ENCODE measurements at places on chromosomes 12 and 14.

DNA sequence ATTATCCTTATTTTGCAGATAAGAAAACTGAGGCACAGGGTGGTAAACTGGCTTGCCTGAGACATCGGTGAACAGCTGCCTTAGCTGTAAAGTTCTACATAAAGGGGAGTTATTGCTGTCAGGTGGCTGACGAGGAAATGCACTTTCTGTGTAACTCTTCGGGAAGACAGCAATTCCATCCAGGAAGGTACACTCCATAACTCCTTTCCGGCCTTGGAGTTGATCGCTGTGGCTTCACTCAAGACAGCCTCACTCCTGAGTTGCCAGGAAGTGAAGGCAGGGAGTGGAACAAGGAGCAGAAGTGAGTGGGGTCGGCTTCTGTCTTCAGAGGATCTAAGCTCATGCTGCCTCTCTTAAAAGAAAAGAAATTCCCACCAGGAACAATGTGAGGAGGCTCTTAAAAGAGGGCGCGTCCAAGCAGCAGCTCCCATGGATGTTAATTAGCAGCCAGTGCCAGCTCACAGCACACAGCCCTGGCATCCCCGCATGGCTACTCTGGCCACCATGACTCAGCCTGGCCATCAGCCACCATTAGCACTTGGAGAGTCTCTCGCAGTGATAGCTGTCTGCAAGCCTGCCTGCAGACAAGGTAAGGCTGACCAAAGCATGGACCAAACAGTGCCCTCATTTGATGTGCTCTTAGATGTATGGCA, 60.3 kb downstream of the NUAK1 start:
- no peak for DNase-seq

DNA sequence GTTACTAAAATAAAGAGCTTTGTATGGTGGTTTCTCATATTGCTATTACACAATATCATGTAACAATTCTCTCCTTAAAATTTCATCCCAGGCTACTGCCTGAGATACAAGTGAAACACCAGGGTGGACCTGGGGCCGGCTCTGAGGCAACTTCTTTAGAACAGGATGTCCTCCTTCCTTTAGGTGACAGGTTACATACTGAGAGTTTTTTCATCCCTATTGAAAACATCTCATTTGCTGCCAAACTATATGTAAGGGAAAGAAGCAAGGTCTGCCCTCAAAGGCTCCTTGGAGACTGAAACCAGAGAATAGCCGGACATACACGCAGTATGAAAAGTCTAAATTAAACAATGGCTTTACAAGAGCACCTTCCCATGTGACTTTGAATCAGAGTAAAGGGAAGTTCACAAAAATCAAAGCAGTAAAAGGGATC, 139.9 kb downstream of the DUSP6 start:
- no peak for DNase-seq

GRCh38 chr12:40565029-40565633, 127.1 kb upstream of the CNTN1 start:
- no peak for DNase-seq

- DNase-seq: no peak
Measured at GRCh38 chr12:120529641-120530417, 871 bp upstream of the COQ5 start.

GRCh38 chr12:104695453-104696148, 238.9 kb downstream of the CHST11 start:
- DNase-seq: peak; percentile 88

GRCh38 chr12:41532072-41532471, 344.0 kb downstream of the PDZRN4 start:
- DNase-seq: no peak

GRCh38 chr12:100044266-100044665, 59.5 kb upstream of the ANKS1B start:
- no peak for DNase-seq

DNA sequence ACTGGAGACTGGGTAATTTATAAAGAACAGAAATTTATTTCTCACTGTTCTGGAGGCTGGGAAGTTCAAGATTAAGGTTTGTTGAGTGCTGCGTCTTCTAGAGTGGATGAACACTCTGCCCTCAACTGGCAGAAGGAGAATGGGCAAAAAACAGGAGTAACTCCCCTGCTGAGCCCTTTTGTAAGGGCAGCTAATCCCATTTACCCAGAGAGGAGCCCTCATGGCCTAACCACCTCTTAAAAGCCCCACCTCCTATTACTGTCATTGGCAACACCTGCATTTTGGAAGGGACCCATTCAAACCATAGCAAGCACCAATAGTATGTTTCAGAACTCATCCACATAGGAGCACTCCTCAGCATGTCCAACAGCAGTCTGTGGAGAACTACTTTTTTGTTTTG, 47.4 kb downstream of the BORCS5 start:
- no peak for DNase-seq

DNA sequence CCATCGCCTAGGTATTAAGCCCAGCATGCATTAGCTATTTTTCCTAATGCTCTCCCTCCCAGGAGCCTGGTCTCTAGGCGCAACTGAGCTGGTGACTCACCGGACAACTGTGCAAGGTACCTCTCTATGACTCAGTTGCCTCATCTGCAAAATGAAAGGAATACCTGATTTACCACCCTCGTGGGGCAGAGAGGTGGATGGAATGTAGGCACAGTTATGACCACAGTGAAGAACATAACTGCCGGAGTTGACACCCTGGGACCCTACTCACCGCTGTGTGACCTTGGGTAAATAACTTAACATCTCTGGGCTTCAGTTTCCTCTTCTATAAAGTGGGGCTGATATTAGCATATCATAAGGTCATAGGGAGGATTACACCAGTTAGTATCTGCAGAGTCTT, 22.6 kb downstream of the BCL11B start:
- DNase-seq: no peak

GRCh38 chr12:92334552-92334951, 188.9 kb upstream of the BTG1 start:
- DNase-seq: no peak

- no peak for DNase-seq
Measured at GRCh38 chr14:83416476-83416875, 1882.8 kb upstream of the SEL1L start.

DNA sequence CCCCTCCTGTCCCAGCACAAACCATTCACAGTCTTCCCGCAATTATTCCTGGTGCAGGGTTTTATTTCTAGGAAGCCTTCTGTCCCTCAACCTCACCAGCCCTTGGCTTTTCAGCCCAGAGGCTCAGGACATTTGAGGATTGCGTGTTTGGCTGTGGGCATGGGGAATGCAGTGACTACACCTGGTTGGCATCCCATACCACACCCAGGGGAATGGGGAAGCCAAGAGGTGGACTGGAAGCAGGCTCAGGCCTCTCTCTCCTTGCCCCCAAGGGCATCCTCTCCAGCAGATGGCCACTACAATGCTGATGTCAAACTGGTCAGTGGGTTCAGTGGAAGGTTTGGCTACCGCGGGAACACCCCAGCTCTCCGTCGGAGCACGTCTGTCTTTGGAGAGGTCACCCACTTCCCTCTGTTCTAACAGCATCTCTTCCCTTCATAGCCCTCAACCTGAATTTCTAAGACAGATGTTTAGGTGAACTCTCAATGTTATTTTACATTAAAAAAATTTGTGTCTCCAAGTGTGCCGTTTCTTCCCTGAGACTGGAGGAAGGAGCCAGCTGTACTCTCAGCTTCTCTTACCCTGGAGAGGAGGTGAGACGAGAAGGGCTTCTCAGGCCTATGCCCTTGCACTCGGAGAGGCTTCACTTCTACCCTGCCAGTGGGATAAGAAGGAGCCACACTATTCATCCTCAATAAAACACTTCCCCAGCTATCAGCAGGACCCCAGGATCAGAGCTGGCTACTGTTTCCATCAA, 35.5 kb downstream of the DCAF4 start:
- DNase-seq: no peak

GRCh38 chr12:109110988-109111495, 5.3 kb upstream of the ACACB start:
- DNase-seq: peak; percentile 54

GRCh38 chr12:104951759-104952509, 6.2 kb downstream of the SLC41A2 start:
- DNase-seq: no peak

GRCh38 chr12:23771240-23771949, 178.1 kb downstream of the SOX5 start:
- DNase-seq: no peak

DNA sequence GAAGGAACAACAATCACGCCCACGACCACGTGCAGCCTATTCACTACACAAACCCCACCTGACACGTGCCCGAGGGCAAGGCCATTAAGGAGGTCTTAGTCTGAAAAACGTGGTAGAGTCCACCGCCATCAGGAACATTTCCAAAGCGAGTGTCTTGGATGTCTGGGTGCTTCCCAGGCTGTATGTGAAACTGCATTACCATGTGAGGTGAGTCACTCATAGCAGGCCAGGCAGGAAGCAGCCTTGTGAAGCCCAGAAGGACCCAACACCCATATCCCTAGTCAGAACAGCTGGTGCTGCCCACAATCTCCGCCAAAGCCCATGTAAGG, 3.3 kb upstream of the KRT79 start:
- peak; percentile 15 for DNase-seq

- no peak for DNase-seq
Measured at GRCh38 chr14:76088326-76088725, 63.4 kb upstream of the GPATCH2L start.

DNA sequence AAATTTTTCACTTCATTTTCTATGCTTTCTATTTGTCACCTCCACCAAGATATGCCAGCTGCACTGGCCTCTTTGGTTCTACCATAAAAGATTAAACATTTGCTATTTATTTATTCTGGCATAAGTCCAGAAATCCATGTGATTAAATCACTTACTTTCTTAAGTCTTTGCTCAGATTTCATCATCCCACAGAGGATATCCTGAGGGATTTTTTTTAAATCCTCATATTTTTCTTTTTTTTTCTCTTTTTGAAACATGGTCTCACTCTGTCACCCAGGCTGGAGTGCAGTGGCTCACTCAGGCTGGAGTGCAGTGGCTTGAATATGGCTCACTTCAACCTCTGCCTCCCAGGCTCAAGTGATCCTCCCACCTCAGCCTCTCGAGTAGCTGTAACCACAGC, 645.4 kb upstream of the ATXN7L3B start:
- DNase-seq: no peak

GRCh38 chr14:89397569-89398230, 19.3 kb downstream of the FOXN3 start:
- no peak for DNase-seq

DNA sequence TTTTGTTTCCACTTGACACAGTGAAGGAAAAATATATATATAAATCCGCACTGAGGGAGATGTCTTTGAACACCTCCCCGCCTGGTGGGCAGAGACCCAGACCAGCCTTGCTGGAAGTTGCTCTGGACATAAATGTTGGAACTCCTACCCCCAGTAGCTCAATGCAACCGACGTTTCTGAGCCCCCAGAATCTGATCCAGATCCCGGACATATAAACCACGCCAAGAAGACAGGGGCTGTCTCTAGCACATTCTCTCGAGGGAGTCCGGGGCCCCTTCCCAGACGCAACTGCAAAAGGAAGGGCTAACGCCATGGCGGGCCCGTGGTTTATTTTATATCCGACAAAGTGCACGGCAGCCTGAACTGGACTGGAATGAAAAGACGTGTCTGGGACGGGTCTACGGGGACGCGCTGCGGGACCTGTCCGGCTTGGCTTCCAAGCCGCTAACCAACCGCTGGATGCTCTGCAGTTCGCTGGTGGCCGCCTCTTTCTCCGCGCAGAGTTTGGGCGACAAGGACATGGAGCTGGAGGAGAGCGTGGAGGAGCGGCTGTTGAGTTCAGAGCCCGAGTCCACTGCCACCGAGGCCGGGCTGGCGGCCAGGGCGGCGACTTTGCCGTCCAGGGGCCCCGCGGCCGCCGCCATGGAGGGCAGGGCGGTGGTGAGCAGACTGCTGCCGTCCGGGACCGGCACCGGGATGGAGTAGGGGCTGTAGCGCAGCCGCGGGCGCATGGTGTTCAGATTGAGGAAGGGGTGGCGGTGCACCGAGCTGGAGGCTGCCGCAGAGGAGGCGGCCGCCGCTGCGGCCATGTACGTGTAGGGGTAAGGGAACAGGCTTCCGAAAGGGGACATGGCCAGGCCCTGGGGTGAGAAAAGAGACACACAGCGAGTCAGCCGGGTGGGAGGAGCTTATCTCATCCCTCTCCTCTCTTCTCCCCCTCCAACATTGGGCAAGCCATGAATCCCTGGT, 12.2 kb downstream of the TBX3 start:
- no peak for DNase-seq

DNA sequence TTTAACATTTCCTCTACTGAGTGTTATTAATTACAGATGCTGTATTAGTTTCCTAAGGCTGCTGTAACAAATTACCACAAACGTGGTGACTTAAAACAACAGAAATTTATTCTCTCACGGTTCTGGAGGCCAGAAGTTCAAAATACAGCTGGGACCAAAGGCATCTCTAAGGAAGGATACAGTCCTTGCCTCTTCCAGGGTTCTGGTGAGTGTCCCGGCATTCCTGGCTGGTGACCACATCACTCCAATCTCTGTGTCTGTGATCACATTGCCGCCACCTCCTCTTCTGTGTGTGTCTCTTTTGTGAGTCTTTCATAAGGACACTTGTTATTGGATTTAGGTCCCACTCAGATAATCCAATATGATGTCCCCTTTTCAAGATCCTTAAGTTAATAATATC, 85.1 kb upstream of the CCDC198 start:
- DNase-seq: no peak

DNA sequence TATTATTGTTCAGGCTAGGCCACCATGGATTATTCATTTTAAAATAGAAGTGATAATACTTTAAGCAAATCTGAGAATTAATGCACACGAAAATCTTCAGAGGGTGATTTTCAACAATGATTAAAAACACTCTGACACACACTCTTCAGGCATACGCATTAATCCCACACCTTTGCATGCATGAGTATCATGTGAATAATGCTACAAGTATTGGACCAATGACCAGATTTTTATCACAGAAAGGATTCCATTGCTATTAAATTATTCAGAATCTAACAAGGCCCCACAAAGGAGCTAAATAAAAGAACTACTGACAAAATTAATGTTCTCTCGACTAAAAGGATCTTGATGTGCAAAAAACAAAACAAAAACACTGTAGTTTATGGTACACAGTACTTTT, 11.1 kb downstream of the EPS8 start:
- DNase-seq: no peak

DNA sequence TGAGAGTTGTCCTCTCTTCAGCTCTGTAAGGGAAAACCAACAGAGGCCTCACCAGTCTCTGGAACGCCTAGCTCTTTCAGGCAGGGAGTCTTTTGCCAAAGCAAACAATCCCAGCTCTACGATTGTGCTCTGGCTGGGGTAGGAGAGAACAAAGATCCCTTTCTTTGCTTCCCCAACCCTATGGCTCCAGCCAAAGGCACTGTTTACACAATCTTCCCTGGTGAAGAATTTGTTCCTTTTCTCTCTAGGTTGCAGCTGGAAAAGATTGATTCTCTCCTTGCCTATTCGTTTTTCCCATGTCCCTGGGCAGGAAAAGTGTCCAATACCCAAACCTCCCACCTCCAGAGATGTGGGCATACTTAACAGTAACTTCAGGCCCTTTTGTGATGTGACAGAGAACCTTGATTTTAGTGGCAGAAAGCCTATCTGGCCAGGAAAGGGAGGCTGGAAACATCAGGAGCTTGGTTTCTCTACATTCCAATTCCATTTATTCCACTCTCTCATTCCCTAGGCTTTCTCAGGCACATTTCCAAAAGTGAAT, 16.8 kb downstream of the ATP5MC2 start:
- no peak for DNase-seq

GRCh38 chr14:36317650-36318049, 2.8 kb downstream of the MBIP start:
- DNase-seq: no peak

- DNase-seq: no peak
Measured at GRCh38 chr12:57195611-57196371, 20.8 kb upstream of the NXPH4 start.
